ENCODE measurements at places on chromosomes 3 and 15.

DNA sequence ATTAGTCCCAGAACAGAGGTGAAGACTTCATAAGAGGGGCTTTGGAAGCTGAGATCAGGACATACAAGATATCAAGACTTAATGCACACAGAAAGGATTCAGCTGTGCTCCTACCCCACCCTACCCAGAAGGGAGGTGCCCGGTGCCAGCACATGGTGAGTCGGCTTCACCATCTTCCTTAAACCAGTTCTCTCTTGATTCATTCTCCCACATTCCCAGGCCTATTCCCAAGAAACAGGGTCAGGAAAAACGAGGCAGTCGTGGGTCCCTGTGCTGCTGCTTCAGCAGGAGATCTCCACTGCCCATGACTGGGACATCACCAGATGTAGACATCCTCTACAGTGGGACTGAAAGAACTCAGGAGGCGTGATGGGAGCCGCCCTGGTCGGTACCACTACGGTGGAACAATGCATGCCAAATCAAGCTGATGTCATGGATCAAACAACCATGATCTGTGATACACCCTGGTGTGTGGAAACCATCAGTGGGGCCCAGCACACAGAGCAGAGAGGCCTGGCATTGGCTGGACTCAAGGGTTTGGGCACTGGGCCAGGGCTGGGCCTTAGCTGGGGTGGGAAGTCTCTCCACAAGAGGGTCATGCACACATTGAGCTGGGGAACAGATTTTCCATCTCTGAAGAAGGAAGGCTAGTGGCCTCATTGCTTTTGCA, 41.9 kb downstream of the CCDC12 start:
- no peak for DNase-seq

GRCh38 chr15:68885070-68885469, 45.3 kb upstream of the SPESP1 start:
- no peak for DNase-seq

- DNase-seq, result peak; percentile 13
Observed at GRCh38 chr3:124558991-124559845, 171.0 kb upstream of the UMPS start.

- no peak for DNase-seq
Observed at GRCh38 chr15:78243491-78243941, 9.2 kb upstream of the ACSBG1 start.

GRCh38 chr3:174659511-174659910, 199.6 kb upstream of the NAALADL2 start:
- no peak for DNase-seq

DNA sequence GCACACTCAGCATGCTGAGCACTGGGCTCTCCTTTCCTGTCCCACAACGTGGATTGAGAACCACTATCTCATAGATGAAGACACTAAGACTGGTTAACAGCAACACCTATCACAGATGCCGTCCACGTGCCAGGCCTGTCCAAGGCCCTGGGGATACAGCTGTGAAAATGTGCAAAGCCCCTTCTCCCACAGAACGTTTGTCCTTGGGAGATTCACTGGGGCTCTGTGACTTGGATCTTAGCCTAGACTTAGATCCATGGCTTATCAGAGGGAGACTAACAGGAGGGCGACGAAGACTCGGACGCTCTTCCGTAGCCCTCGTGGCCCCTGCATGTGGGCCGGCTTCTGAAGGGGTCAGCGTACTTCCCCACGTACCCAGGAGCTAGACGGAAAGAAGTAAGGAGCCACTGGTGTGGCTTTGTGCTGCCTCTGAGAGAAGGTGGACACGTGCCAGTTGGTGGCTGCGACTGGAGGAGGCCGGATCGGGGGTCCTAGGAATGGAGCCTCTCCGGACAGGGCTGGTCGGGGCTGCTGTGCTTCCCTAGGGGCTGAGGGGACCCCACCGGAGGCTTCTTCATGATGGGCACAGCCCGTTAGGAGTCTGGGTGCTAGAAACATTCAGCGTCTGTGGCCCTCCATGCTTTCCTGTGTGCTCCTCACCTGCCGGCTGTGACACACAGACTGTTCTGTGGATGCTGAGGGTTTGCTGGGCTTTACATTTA, 964 bp downstream of the NRROS start:
- DNase-seq, result no peak

GRCh38 chr3:150136242-150136641, 165.5 kb upstream of the PFN2 start:
- DNase-seq, result no peak

DNA sequence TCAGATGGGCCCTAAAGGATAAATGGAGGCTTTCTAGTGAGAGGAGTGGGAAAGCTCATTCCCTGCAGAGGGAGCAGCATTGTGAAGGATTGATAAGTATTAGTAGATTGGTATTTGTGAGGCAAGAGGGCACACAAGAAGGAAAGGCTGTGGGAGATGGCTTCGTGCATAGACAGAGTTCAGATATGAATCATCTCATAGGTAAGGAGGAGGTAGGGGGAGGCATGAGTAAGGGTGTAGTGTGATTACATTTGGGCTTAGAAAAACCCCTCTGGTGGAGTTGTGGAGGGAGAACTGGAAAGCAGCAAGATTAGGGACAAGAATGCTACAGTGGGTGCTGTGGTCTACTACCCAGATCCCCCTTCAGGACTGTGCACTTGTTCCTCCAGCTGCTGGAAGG, 29.6 kb downstream of the ONECUT1 start:
- DNase-seq, result no peak

- no peak for DNase-seq
Observed at GRCh38 chr3:56111606-56112304, 356.5 kb downstream of the ERC2 start.

GRCh38 chr15:39621210-39621609, 40.3 kb downstream of the THBS1 start:
- DNase-seq, result no peak

DNA sequence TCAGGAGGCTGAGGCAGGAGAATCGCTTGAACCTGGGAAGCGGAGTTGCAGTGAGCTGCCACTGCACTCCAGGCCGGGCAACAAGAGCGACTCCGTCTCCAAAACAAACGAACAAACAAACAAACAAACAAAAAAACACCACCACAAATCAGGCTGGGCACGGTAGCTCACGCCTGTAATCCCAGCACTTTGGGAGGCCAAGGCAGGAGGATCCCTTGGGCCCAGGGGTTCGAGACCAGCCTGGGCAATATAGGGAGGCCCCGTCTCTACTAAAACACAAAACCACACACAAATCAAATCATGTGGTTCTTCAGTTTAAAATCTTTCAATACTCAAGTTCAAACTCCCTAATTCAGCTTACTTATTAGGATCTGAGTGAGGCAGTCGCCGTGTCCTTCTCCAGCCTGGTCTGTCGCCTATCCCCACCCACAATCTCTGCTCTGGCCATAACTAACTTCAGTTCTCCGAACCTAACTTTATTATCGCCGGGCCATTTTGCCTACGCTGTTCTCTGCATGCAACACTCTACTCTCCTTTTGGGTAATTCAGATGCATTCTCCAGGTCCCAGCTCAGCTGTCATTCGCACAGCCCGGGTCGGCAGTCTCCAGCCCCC, 660 bp upstream of the RTF1 start:
- no peak for DNase-seq

DNA sequence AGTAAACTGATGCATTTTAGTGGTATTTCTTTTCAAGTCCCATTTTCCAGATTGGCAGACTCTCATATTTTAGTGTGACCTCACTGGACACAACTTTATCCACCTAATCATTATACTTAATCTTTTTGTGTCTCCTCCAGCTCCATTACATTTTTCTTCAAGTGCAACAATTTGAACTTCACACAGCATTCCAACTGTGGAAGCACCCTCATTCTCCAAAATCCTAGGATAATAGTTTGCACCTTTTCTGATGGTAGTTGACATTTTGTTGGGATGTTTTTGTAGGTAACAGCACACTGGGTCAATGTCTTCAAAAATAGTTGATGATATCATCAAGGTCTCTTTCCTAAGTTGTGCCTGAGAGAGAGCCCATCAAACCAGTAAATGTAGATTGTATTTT, 123.1 kb downstream of the RYR3 start:
- no peak for DNase-seq

GRCh38 chr15:72229076-72229946, 1.7 kb downstream of the PKM start:
- no peak for DNase-seq

DNA sequence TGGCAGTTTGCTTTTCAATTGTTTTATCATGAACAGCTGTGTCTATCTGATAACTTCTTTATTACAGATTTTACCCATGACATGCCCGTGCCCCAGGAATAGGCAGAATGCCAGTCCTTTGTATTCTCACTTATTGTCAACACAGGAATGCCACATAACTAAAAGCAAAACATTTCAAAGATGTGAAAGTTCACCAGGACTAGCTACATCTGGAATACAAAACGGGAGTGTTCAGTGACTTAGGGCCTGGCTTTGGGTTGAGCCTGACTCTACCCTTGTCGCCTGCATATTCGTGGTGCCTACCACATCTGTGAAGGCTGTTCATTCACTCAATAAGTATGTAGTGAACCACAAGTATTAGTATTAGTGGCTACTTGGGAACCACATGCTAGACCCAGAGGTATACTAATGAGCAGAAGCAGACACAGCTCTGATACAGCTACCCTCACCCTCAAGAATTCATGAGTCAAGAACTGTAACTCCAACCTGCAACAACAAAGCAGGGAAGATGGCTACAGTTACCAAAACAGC, 2.9 kb downstream of the TNFSF10 start:
- no peak for DNase-seq

- no peak for DNase-seq
Observed at GRCh38 chr15:50075319-50075718, 43.7 kb downstream of the ATP8B4 start.
